Effector memory CD8-positive, alpha-beta T cell (primary cell): ENCODE measurements at places on chromosomes 5 and 9.

GRCh38 chr5:62689599-62690368, 111.2 kb downstream of the LRRC70 start:
- H3K4me3 ChIP-seq = no peak overlapping the region
- no peaks in the 10 kb centered on the region for H3K27me3 ChIP-seq

DNA sequence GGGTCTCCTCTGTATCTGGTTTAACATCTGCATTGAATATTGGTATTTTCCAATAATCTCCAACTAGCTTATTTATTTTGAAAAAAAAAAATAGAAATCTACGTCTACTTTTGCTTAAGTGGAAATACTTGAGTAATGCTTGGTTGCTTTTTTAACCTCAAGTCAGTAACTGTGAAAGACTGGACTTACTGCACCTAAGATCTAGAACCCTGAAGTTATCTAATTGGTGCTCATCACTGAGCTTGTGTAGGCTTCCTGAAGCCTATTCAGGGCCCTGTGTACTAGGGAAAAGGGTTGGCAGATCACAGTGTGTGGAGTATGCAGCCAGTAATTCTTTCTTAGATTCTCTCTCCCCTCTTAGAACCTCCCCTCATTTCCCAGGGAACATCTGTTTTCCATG, 16.2 kb downstream of the SLC1A1 start:
- no peak overlapping the region for H3K4me3 ChIP-seq
- H3K27ac ChIP-seq = no peak overlapping the region
- H3K4me1 ChIP-seq = peaks cover 2% of the 10 kb centered on the region
- no peaks in the 10 kb centered on the region for H3K27me3 ChIP-seq
- DNase-seq = no peak

DNA sequence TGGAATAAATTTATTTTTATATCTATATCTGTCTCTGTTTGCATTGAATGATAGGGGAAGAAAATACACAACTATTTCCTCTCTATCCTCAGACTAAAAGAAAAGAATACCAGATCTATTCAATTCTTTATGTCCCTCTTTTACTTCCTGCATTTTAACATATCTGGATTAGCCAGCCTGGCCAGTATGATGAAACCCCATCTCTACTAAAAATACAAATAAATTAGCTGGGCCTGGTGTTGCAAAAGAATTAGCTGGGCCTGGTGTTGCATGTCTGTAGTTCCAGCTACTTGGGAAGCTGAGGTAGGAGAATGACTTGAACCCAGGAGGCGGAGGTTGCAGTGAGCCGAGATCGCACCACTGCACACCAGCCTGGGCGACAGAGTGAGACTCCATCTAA, 182.0 kb downstream of the LURAP1L start:
- H3K27ac ChIP-seq = no peak overlapping the region
- H3K4me3 ChIP-seq = no peak overlapping the region
- no peaks in the 10 kb centered on the region for H3K27me3 ChIP-seq
- no peak for DNase-seq

DNA sequence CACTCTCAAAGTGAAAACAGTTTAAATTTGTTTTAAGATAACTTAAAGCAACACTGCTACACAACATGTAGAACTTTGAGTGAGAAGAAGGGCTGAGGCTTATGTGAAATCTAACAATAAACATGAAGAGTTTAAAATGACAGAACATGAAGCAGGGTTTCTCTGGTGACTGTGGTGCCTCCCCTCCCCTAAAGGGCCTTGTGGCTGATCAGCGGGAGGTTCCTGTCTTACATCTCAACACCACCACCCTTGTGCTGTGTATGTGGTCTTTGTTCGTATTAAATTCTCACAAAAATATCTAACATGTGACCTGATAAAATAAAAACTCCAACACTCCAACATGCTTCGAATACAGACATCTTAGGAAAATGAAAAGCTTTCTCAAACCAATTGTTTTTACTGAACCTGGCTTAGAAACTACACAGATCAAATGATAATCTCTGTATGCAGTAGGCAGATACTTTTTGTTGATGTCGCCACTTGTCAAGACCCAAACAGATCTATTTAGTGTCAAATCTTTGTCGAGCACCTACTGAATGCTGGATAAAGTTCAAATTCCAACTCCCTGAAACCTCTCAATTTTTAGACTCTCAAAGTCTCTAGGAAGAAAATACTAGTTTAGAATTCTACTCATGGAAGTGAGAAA, 9.9 kb upstream of the IQGAP2 start:
- H3K27ac ChIP-seq = peak overlapping the region; percentile 95
- H3K27me3 ChIP-seq = no peaks in the 10 kb centered on the region
- H3K36me3 ChIP-seq = peaks cover 6% of the 10 kb centered on the region
- peaks cover 22% of the 10 kb centered on the region for H3K4me1 ChIP-seq

GRCh38 chr5:170301981-170302652, 4.5 kb upstream of the LCP2 start:
- H3K27ac ChIP-seq = peak overlapping the region; percentile 88
- peak overlapping the region; percentile 85 for H3K4me3 ChIP-seq
- H3K27me3 ChIP-seq = no peaks in the 10 kb centered on the region
- peaks cover 46% of the 10 kb centered on the region for H3K4me1 ChIP-seq
- peaks cover 14% of the 10 kb centered on the region for H3K36me3 ChIP-seq

DNA sequence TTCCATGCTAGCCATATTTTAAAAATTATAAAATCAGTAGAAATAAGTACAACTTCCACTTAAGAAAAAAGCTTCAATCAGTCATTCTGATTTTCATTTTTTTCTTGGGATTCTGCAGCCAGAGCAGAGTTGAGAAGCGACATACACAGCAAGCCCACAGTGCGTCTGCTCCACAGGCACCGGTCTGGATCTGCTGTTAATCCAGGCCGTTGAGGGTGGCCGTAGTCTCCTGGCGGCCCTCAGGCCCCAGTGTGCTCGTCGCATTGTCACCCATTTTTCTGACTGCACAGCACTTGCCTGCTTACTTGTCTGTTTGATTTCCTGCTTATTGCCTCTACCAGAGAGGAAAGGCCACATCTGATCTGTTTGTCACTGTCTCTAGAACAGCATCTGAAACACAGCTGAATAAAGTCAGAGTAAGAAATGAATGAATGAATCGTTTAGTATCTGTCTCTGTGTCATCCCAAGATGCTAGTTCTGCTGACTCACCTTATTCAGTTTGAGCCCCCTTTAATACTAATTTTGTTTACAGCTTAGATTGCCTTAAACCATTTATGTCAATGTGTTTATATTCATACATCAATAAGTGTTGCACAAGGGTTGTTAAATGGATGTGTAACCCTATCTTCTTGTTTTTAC, 11.6 kb upstream of the ASPN start:
- no peak overlapping the region for H3K27ac ChIP-seq
- H3K4me3 ChIP-seq = no peak overlapping the region
- H3K4me1 ChIP-seq = no peaks in the 10 kb centered on the region
- H3K36me3 ChIP-seq = no peaks in the 10 kb centered on the region

GRCh38 chr5:180486636-180487149, 7.5 kb upstream of the CNOT6 start:
- H3K36me3 ChIP-seq = peaks cover 5% of the 10 kb centered on the region
- no peak for DNase-seq
- no peak overlapping the region for H3K27ac ChIP-seq
- no peak overlapping the region for H3K4me3 ChIP-seq
- H3K4me1 ChIP-seq = no peaks in the 10 kb centered on the region

- peaks cover 13% of the 10 kb centered on the region for H3K27me3 ChIP-seq
- H3K27ac ChIP-seq = peak overlapping the region; percentile 73
- H3K36me3 ChIP-seq = peaks cover 14% of the 10 kb centered on the region
- DNase-seq = peak; percentile 14
- peak overlapping the region; percentile 80 for H3K4me3 ChIP-seq
Observed at GRCh38 chr5:58459146-58460001, 512 bp downstream of the PLK2 start.

DNA sequence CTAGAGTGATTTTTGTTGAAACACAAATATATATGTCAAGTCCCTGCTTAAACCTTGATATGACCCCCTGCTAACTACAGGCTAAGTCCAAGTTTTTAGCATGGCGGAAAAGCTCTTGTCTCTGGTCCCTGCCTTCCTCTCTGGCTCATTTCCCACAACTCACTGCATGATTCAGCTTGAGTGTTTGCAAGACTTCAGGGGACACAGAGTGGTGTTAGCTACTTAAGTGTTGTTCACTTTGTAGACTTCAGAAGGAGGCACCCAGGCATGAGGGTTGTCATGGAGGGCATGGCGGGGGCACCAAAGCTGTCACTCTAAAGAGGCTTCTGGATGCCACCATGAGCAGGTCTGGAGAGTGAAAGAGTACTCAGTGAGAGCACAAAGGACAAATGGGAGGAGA, 362.4 kb upstream of the ACTBL2 start:
- no peak for DNase-seq
- no peak overlapping the region for H3K4me3 ChIP-seq
- H3K4me1 ChIP-seq = no peaks in the 10 kb centered on the region
- no peaks in the 10 kb centered on the region for H3K36me3 ChIP-seq
- no peaks in the 10 kb centered on the region for H3K27me3 ChIP-seq

DNA sequence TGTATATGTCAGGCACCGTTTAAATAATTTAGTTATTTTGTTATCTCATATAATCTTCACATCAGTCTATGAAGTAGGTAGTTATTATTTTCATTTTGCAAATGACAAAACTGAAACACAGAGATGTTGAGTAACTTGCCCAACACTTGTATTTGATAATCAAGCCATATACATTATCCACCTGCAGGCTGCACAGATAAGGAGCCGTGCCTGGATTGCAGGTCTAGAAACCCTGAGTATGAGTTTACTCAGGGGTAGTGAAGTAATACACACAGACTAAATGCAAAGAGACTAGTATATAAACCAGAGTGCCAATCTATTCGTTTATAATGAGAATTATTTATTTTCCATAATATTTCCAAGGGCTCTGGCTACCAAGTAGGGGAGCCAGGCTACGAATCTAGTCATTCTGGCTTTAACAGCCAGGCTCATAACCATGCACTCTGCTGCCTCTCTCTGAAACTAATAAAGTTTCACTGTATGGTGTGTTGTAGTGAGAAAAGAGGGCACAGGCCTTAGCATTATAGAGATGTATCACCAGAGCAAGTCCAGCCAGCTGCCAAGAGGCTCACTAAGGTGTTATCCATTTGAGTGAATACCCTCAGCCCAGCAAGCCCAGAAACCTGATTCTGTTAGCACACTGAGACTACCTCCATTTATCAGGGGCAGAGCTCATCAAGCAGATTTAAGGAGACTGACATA, 4.5 kb downstream of the HEMGN start:
- DNase-seq = no peak
- no peaks in the 10 kb centered on the region for H3K36me3 ChIP-seq
- H3K4me3 ChIP-seq = no peak overlapping the region
- peaks cover 27% of the 10 kb centered on the region for H3K4me1 ChIP-seq
- no peak overlapping the region for H3K27ac ChIP-seq

- no peak overlapping the region for H3K4me3 ChIP-seq
- peaks cover 23% of the 10 kb centered on the region for H3K4me1 ChIP-seq
- H3K36me3 ChIP-seq = no peaks in the 10 kb centered on the region
- DNase-seq = no peak
- no peaks in the 10 kb centered on the region for H3K27me3 ChIP-seq
Observed at GRCh38 chr5:126438868-126439267, 15.7 kb downstream of the GRAMD2B start.

DNA sequence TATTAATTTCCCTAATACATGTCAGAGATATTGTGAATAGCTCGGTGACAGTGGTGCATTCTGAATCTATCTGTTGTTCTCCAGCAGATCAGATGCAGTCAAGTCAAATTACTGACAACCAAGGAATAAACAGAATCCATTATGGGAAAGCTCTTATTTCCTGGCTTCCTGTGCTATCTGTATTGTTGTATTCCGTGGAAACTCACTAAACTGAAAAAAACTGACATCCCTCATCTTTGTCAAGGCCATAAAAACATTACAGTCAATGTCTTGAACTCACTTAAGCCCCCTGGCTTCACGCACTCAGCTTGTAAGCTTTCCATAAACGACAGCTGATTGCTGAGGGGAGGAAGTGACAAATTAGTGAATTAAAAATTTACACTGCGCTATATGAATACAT, 245.9 kb downstream of the CTNND2 start:
- H3K36me3 ChIP-seq = no peaks in the 10 kb centered on the region
- no peaks in the 10 kb centered on the region for H3K27me3 ChIP-seq
- H3K4me3 ChIP-seq = no peak overlapping the region
- no peak for DNase-seq

GRCh38 chr9:92349771-92350739, 24.3 kb downstream of the CENPP start:
- H3K4me3 ChIP-seq = no peak overlapping the region
- H3K4me1 ChIP-seq = no peaks in the 10 kb centered on the region
- H3K27ac ChIP-seq = peak overlapping the region; percentile 53
- H3K27me3 ChIP-seq = no peaks in the 10 kb centered on the region
- DNase-seq = no peak
- H3K36me3 ChIP-seq = no peaks in the 10 kb centered on the region

- no peaks in the 10 kb centered on the region for H3K27me3 ChIP-seq
- no peaks in the 10 kb centered on the region for H3K36me3 ChIP-seq
- H3K27ac ChIP-seq = no peak overlapping the region
- DNase-seq = no peak
Observed at GRCh38 chr5:52767766-52768480, 19.8 kb upstream of the ITGA1 start.

DNA sequence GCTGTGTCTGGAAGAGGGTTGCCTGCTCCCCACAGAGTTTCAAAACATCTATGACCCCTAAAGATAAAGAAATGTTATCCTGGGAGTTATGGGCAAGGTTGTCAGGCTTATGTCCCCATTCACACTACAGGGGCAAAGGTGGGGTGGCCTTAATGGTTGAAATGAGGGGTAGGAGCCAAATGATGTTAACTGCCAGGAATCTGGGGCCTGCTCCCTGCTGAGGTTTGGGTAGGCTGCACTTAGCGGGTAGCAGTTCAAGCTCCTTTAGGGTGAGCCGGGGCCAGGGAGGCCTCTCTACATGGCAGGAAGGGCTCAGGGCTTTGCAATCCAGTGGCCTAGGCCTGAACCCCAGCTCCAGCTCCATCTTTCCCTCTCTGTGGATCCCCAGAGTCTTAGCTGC, 3.0 kb downstream of the FGF18 start:
- no peak overlapping the region for H3K4me3 ChIP-seq
- H3K36me3 ChIP-seq = peaks cover 12% of the 10 kb centered on the region
- peaks cover 5% of the 10 kb centered on the region for H3K4me1 ChIP-seq
- H3K27me3 ChIP-seq = peaks cover 45% of the 10 kb centered on the region
- no peak for DNase-seq

GRCh38 chr9:38274800-38275199, 117.7 kb upstream of the ALDH1B1 start:
- H3K27me3 ChIP-seq = peaks cover 4% of the 10 kb centered on the region
- no peak overlapping the region for H3K4me3 ChIP-seq
- H3K4me1 ChIP-seq = peaks cover 16% of the 10 kb centered on the region
- no peak for DNase-seq

GRCh38 chr5:14439087-14439871, 142.3 kb upstream of the OTULINL start:
- H3K4me1 ChIP-seq = no peaks in the 10 kb centered on the region
- no peak for DNase-seq
- H3K27ac ChIP-seq = no peak overlapping the region
- H3K36me3 ChIP-seq = no peaks in the 10 kb centered on the region
- H3K27me3 ChIP-seq = peaks cover 23% of the 10 kb centered on the region
- H3K4me3 ChIP-seq = no peak overlapping the region

DNA sequence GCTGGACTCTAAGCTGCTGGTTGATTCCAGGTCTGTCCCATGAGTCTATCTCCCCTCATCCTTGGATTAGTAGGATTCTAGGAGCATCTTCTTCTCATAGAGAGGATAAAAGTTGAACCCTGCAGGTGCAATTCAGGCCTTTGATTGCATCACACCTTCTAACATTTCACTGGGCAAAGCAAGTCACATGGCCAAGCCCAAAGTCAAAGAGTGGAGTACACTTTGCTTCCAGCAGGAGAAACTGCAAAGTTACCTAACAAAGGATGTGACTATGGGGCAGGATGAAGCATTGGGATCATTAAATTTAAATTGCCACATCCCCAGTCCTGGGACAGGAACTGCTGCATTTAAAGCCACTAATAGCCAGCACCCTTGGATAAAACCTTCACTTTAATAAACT, 51.0 kb upstream of the EGFLAM start:
- no peak for DNase-seq
- H3K4me1 ChIP-seq = no peaks in the 10 kb centered on the region
- no peak overlapping the region for H3K4me3 ChIP-seq
- H3K27me3 ChIP-seq = peaks cover 10% of the 10 kb centered on the region
- no peak overlapping the region for H3K27ac ChIP-seq
